ENCODE measurements at places on chromosomes 4 and X.

DNA sequence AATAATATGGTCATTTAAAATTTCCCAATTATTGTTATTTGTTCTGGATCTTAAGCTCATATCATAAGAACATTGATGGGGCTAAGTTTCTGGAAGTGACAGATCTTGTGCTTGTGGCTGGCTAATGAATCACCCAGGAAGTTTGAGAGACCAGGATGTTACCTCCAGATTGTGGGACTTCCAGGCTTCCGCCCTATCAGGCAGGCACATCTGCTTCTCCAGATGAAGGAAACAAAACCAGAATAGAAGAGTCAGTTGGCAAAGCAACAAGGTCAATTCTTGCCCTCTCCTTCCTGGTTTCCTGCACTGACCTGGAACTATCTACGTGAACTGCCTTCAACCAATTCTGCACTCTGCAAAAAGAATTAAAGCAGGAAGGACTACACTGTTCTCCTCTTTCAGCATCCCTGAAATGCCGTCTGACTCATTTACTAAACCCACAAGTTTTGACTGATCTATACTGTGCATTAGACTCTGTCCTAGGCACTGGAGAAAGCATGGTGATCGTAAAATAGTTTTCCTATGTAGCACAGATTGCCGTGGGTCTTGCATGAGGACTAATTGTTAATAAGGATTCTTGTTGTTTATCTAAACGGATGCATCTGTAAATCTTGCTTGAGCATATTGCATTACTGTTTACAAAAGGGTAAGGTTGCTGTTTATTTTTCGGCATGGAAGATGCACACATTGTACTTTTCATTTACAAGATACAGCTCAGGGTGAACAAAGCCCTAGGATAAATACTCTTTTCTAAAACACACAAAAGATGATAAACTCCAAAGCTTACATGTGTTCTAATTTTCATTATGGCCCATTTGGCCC is 74.6 kb downstream of the AMELX start:
- DNase-seq = no peak

GRCh38 chr4:10074767-10075105 is 41.9 kb downstream of the WDR1 start:
- peak; percentile 20 for DNase-seq

GRCh38 chr4:150244600-150244999 is 166.4 kb downstream of the DCLK2 start:
- no peak for DNase-seq

GRCh38 chrX:140572724-140573123 is 67.9 kb upstream of the SOX3 start:
- DNase-seq = peak; percentile 21

DNA sequence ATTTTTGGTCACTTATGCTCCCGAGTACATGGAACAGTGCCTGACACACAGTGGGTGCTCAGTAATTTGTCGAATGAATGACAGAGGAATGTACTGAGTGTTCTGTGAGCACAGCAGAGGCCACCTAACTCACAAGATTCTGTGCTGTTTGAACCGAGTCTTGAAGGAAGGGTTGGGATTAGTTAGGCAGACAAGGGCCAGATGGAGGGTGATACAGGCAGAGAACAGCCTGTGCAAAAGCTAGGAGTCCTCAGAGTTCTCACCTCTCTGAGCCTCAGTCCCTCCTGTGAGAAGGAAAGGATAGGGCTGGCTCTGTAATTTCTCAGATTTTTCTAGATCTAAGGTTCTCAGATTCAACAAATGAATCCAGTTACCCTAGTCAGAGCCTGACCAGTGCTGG is 108.8 kb downstream of the NHSL2 start:
- peak; percentile 56 for DNase-seq

- peak; percentile 80 for DNase-seq
These were observed 64.8 kb downstream of the TBC1D9 start for GRCh38 chr4:140691369-140691768.

- no peak for DNase-seq
These were observed 196.7 kb downstream of the CFAP47 start for GRCh38 chrX:36116222-36116621.

DNA sequence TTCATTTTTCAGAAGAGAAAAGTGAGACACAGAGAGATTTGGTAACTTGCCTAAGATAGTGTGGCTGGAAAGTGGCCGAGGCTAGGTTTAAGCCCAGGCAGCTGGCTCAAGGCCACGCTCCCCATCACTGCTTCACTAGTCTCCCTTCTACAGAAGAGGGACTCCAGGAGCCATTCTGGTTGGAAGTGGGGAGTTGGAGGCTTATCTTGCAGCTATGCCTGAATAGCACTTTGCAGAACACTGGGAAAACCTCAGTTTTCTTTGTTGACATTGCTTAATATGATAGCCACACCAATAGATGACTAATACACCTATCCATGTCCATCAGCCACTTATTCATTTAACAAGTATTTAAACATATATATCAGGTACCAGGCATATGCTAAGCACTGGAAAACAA is 18.5 kb downstream of the LRRC66 start:
- no peak for DNase-seq

GRCh38 chr4:153757407-153757806 is 2.4 kb downstream of the RNF175 start:
- no peak for DNase-seq

GRCh38 chr4:1480720-1481119 is 74.5 kb upstream of the NKX1-1 start:
- DNase-seq = no peak

DNA sequence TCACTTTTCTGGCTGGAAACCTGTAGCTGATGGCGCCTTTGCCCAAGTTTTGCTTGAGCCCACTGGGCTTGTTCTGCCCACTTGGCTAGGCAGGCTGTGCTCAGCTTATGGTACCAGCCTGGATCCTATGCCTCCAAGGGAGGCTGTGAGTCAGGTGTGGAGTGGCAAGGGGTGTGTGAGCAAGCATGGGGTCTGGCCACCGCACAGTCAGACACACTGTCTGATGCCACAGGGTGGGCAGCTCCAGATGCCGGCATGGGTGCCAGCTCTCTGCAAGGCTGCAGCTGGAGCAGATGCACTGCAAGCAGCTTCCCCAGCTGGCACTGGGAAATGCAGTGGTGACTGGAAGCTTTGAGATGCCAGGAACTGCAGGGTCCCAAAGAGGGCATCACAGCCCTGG is 16.3 kb upstream of the GIMD1 start:
- DNase-seq = no peak

GRCh38 chr4:81743731-81744435 is 272.2 kb upstream of the RASGEF1B start:
- DNase-seq = peak; percentile 92

DNA sequence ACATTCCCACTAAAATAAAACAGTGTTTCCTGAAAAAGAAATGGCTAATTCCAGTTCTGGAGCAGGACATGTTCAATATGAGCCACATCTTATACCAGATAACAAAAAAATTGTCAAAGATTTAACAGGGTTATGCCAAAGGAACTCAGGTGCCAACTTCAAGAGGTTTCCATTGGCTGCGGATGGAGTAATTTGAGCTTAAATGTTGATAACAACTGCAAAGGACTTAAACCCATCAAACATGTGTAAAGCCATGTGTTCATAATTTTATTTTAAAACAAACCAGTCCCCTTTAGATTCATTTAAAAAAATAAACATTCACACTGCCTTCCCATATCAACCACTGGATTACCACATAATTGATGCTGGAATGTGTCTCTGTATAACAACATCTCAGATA is 156.4 kb upstream of the PCDH18 start:
- DNase-seq = no peak

Data from cerebellar cortex (tissue), 1 donor.